ENCODE measurements at places on chromosomes 5 and 9. TPM values are rescaled to one million over a fixed set of nuclear protein-coding genes. Genes with fewer than 3 reads are reported as not detected.

DNA sequence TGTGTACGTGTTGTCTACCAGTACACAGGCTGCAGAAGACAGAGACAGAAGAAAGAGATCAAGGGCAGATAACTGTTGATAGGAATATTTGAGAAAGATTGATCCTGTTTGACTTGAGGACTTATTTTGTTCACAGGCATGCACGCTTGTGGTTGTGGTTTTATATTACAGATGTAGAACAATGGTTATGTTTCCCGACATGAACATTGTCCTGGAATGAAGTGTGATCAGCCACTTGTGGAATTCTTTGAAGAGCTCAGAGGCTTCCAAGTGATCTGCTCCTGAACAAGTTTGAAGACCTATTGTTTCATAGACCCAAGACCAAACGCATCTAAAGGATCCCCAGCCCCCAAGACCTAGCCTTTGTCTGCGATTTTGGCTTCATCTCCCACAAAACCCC is 13.7 kb downstream of the TEX53 start:
- peaks cover 10% of the 10 kb centered on the region for H3K36me3 ChIP-seq
- H3K4me3 ChIP-seq = no peak overlapping the region
- no peak for DNase-seq
- H3K27ac ChIP-seq = peak overlapping the region; percentile 3

DNA sequence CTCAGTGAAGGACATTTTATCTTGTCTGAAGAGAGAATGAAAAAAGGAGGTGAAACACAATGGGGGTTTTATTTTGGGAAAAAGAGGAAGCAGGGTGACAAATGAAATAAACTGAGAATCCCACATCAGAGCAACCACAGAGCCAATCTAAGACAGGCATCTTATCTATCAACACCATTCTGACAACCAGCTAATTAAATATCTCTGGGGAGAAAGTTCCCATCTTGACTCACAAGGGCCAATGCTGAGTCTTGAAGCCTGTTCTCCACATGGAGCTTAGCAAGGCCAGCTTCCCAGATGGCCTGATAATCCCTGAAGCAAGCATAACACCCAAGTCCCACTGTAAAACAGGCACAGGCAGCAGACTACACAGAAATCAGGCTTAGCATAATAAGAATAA is 30.4 kb downstream of the DPYSL3 start:
- H3K27me3 ChIP-seq = peaks cover 35% of the 10 kb centered on the region
- H3K27ac ChIP-seq = no peak overlapping the region
- no peak for DNase-seq

- no peak for DNase-seq
- peaks cover 75% of the 10 kb centered on the region for H3K27me3 ChIP-seq
- no peaks in the 10 kb centered on the region for H3K36me3 ChIP-seq
- no peak overlapping the region for H3K4me3 ChIP-seq
- no peak overlapping the region for H3K27ac ChIP-seq
Measured at GRCh38 chr5:72123764-72124376, 16.6 kb downstream of the MAP1B start.

- H3K4me3 ChIP-seq = no peak overlapping the region
- no peak for DNase-seq
- H3K27ac ChIP-seq = peak overlapping the region; percentile 56
- peaks cover 7% of the 10 kb centered on the region for H3K4me1 ChIP-seq
- H3K27me3 ChIP-seq = peaks cover 18% of the 10 kb centered on the region
Measured at GRCh38 chr5:6705088-6705487, 8.1 kb upstream of the TENT4A start.

DNA sequence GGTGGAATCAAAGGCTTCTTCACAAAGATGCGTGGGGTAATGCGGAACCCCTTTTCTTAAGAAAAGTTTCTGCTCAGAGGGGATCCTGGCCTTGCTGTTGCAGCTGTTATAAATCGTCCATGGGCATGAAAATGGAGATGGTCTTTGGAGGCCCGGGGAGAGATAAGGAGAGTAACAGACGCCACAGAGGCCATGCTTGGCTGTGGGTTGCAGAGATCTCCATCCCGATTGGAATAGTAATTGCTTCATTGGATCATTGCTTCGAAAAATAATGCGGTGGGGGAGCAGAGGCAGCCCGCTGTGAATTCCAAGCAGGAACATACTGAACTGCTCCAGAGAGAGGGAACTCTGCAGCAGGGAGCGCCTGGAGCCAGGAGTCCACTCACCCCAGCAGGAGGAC is 55.5 kb downstream of the C5orf15 start:
- no peak overlapping the region for H3K27ac ChIP-seq
- no peaks in the 10 kb centered on the region for H3K27me3 ChIP-seq
- no peak overlapping the region for H3K4me3 ChIP-seq

DNA sequence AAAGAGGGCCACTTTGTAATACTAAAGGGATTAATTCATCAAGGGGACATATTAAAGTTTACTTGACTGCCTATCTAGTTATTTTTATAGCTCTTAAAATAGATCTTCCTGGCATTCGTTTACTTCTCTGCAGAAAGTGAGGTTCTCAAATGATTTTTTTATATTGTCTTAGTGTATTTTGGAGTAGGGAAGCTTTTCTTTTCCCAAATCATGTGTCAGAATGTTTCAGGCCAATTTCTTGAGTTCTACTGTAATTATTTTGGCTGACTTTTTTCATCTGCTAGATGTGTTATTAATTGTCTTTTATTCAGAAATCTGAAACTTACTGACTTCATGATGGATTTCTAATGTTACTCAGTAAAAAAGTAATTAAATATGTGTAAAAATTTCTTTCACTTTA is 60.2 kb upstream of the FBXL7 start:
- no peaks in the 10 kb centered on the region for H3K36me3 ChIP-seq
- H3K27me3 ChIP-seq = no peaks in the 10 kb centered on the region
- no peaks in the 10 kb centered on the region for H3K4me1 ChIP-seq
- H3K27ac ChIP-seq = no peak overlapping the region

DNA sequence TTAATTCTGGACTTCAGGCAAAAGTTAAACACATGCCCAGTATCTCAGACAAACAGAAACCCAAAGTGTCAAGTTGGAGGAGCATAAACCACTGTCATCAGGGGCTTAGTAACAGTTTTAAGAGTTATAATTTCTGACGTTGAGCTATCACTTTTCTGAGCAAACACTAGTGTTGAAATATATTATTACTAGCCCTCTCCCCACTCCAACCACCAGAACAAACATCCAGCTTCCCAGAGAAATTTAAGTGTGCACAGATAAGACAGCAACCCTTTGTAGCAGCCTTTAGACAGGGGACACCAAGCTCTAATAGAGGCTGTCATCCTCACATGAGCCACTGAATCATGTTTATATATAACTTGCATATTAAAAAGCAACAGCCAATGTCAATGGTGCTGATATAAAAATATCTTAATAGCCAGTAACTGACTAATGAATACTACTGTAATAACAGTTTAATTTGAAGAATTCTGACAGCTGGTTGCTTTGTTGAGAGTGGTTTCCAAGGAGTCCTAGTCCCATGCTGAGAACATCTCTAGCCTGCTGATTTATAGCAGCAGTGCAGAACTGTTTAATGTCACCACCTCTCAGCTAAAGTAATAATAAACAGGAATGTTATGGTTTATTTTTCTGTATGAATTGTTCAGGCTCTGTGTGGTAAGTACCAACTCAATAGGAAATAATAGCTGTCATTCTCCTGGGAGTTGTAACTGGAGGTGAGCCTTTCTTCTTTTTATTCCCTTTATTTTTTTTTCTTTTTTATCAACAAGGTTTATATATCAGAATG is 528.7 kb upstream of the ZNF608 start:
- no peaks in the 10 kb centered on the region for H3K27me3 ChIP-seq
- no peak overlapping the region for H3K4me3 ChIP-seq
- no peaks in the 10 kb centered on the region for H3K36me3 ChIP-seq
- no peak for DNase-seq
- no peaks in the 10 kb centered on the region for H3K4me1 ChIP-seq

DNA sequence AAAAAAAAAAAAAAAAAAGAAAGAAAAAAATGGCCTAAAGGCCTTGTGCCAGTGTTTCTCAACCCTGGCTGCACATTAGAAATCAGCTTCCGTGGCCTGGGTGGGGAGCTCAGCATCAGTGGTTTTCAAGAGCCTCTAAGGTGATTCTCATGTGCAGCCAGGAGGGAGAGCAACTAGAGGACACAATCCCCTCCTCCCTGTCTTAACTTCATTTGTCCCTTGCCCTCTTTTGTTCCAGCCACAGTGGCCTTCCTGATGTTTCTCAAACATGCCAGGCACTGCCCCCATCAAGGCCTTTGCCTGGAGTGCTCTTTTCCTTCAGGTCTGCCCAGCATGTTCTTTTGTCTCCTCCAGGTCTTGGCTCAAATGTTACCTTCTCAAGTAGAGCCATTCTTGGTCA is 42.4 kb downstream of the HOMER1 start:
- H3K27ac ChIP-seq = no peak overlapping the region
- H3K27me3 ChIP-seq = peaks cover 5% of the 10 kb centered on the region
- no peak for DNase-seq
- H3K36me3 ChIP-seq = no peaks in the 10 kb centered on the region

DNA sequence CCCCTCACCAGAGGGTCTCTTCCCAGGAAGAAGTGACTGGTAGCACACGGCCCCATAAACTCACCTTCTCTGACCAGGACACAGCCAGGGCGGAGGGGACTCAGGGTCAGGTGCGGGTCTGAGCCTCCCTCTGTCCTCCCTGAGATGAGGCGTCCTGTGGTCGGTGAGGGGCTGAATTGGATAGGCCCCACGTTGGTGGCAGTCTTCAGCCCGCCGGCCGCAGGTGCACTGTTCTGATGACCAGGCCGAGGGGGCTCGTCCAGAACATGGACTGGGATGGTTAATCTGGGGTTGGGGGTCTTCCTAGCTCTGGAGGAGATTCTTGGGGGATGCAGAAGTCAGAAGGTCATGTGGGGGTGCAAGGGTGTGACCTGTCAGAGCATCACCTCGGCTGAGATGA is 102.2 kb upstream of the PPP1R26 start:
- H3K4me1 ChIP-seq = no peaks in the 10 kb centered on the region
- no peak overlapping the region for H3K27ac ChIP-seq
- no peak for DNase-seq
- H3K4me3 ChIP-seq = no peak overlapping the region
- H3K36me3 ChIP-seq = no peaks in the 10 kb centered on the region

- no peaks in the 10 kb centered on the region for H3K27me3 ChIP-seq
- no peak overlapping the region for H3K27ac ChIP-seq
- peaks cover 12% of the 10 kb centered on the region for H3K36me3 ChIP-seq
Measured at GRCh38 chr5:67045816-67046740, 150.5 kb downstream of the CD180 start.

DNA sequence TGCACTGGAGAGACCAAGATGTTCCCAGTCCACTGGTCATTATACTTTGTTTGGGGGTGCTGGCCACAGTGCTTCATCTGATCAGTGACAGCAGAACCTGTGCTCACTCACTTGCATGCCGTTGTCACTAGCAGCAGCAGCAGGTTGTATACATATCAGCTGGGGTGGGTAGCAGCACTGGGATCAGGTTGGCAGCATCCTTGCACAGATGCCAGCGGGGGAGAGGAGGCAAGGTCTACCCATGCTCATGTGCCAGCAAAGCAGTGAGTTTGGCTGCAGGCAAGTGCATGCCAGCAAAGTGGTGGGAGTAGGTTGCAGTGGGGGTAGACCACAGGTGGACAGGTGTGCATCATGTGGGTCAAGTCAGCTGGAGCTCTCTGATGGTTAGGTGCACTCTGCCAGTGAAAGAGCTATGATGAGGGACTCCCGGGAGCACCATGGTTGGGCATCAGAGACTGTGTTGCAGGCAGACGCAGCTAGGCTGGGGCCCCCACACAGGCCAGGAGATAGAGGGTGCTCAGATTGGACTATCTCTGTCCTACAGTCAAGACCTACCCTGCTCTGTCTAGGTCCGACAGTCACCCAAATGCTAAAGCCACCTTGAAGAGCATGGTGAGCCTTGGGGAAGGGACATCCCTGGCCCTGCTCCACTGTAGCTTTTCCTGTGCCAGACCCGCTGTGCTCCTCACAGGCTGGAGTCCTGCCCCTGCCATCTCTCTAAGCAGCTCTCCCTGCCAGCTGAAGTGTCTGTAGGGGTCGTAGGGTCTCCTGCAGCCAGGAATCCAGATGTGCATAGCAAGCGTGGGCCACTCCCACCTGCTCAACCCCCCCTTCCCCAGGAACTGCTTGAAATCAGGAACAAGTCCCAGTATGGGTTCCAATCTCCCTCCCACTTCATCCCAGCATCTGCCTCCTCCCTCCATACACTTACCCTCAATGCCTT is 119.8 kb downstream of the RNF180 start:
- no peak for DNase-seq
- H3K27ac ChIP-seq = no peak overlapping the region
- H3K4me3 ChIP-seq = no peak overlapping the region
- H3K36me3 ChIP-seq = no peaks in the 10 kb centered on the region
- no peaks in the 10 kb centered on the region for H3K27me3 ChIP-seq

GRCh38 chr5:7010591-7010990 is 297.4 kb downstream of the TENT4A start:
- H3K27me3 ChIP-seq = no peaks in the 10 kb centered on the region
- H3K4me3 ChIP-seq = no peak overlapping the region
- DNase-seq = no peak
- H3K27ac ChIP-seq = no peak overlapping the region

DNA sequence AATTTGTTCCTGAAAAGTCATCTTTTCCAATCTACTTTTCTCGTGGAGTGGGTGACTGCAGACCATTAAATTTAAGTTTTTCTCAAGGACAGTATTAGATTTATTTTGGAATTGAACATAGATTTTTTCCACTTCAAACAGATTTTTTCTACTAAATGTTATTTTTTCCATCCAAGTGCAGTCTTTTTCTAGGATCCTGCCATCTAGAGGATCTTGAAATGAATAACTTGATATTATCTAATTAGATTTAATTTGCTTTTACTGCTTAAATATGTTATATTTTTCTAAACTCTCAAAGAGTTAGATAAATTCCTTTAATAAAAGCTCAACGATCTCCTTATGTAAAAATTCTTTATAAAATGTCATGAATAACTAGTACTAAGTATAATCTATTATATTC is 136.9 kb upstream of the PRR16 start:
- DNase-seq = no peak
- H3K36me3 ChIP-seq = no peaks in the 10 kb centered on the region
- H3K27ac ChIP-seq = no peak overlapping the region

GRCh38 chr5:57335092-57335660 is 147.4 kb downstream of the ACTBL2 start:
- no peaks in the 10 kb centered on the region for H3K4me1 ChIP-seq
- H3K27ac ChIP-seq = no peak overlapping the region
- no peak for DNase-seq
- peaks cover 7% of the 10 kb centered on the region for H3K36me3 ChIP-seq
- H3K4me3 ChIP-seq = no peak overlapping the region
- no peaks in the 10 kb centered on the region for H3K27me3 ChIP-seq

- H3K4me3 ChIP-seq = no peak overlapping the region
- H3K27ac ChIP-seq = no peak overlapping the region
- H3K27me3 ChIP-seq = no peaks in the 10 kb centered on the region
- H3K4me1 ChIP-seq = peaks cover 11% of the 10 kb centered on the region
- no peak for DNase-seq
- peaks cover 3% of the 10 kb centered on the region for H3K36me3 ChIP-seq
Measured at GRCh38 chr9:37174247-37174646, 53.9 kb downstream of the ZCCHC7 start.

GARIN3 gene
- total RNA-seq = not detected

GABRA1 gene
- total RNA-seq = not detected

KDM3B gene
- total RNA-seq = 74.0 TPM
